Osteocyte (in vitro differentiated cells): ENCODE measurements at places on chromosomes 7 and 10.

- peak; percentile 51 for DNase-seq
These were observed 33.4 kb downstream of the CPXM2 start for GRCh38 chr10:123858077-123858681.

DNA sequence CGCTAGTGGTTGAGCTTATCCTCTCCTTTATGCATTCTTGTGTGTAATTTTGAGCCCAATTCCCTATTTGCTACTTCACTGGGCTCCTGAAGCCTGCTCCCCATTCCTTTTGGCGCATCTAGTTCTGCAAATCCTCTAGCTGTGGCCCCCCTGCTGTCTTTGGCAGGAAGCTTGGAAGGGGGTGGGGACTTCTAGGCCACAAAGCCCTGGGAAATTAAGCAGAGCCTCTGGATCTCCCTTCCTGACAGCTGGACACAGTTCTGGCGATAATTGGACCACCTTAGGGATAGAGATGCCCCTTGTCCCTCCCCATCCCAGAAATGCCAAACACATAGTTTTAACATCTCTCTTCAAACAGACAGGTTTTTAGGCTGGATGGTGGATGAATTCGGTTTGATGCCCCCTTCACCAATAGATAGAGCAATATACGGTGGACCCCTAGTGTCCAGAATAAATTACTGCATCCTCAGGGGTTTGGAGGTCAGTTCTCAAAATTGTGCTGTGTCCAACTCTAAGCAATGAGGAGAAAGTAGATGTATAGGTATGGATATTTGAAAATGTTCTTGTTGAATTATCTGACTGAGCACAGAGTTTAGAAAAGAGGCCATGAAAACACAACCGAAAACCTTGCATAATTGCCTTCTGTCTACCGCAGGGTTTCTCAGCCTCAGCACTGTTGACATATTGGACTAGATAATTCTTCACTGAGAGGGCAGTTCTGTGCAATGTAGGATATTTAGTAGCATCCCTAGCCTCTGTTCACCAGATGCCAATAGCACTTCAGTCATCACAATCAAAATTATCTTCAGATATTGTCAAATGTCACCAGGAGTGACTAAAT is 75.5 kb downstream of the PAPSS2 start:
- DNase-seq = no peak

GRCh38 chr7:141974831-141975230 is 1.3 kb upstream of the TAS2R38 start:
- no peak for DNase-seq

GRCh38 chr7:137592232-137592896 is 248.8 kb upstream of the PTN start:
- DNase-seq = peak; percentile 88

GRCh38 chr7:149369497-149369896 is 91.4 kb downstream of the ZNF777 start:
- DNase-seq = no peak

- DNase-seq = no peak
These were observed 43.4 kb downstream of the MYOF start for GRCh38 chr10:93438613-93439253.

- no peak for DNase-seq
These were observed at the start of gene DLX6 for GRCh38 chr7:97005183-97006054. Gene DLX6 (plus strand): TSS chr7:97005553. CDS start chr7:97005978, 425 bp downstream.

DNA sequence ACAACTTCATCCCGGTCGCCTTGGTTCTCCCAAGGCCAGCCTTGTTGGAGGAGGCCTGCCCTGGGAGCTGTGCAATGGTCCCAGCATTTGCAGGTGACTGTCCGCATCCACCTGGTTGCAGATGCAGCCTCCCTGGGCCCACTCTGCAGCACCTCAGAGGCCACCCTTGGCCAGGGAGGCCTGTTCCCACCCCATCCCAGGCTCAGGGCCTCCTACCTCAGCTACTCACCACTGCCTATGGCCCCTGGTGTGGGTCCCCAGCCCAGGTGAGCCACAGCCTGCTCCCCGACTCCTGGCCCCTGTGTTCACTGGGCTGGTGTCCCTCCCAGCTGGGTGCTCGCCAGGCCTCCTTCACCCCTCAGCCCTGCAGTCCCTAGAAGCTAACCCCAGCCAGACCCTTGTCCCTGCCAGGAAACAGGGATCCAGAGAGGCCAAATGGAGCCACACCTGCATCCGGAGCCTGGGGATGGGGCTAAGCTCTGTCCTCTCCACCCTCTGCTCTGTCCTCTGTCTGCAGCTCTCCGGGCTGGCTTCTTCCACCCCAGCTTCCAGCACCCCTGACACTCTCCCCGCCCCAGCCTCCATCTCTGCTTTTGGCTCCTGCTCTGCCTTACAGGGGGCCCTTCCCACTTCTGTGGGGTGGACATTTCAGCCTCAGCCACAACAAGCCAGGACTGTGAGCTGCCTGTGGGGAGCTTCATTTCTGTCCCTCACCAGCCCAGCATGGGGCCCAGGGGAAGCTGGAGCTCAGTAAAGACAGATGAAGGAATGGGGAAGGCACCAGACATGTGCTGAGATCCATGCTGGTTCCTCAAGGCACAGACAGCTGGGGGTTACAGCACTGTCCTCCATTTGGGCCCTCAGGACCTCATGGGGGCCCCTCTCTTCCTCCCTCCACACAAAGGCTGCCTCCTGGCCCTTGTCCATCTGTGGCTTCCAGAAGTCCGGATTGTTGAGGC is 35.6 kb upstream of the ANTXRL start:
- peak; percentile 72 for DNase-seq

GRCh38 chr10:62178568-62178967 is 90.1 kb downstream of the RTKN2 start:
- DNase-seq = no peak

GRCh38 chr7:26858735-26859134 is 5.7 kb downstream of the SKAP2 start:
- DNase-seq = no peak

DNA sequence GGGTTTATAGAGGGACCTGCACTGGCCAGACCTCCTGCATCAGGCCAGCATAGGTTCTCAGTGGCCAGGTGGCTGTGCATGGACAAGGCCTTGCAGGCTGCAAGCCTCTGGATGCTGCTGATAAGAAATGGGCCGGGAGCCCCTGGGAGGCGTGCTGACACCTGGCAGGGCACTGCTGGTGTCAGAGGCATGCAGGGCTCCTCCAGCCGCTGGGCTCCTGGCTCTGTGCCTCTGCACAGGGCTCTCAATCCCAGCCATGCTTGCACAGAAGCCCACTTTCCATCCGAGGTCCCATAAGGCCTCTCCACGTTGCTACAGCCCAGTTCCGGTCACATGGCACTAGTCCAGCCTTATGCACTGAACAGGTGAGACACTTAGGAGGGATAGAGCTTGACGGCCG is 27.3 kb downstream of the ANTXRL start:
- DNase-seq = peak; percentile 63
